ENCODE measurements at places on chromosomes 12 and 14. TPM values are rescaled to one million over a fixed set of nuclear protein-coding genes. Genes with fewer than 3 reads are reported as not detected.

DNA sequence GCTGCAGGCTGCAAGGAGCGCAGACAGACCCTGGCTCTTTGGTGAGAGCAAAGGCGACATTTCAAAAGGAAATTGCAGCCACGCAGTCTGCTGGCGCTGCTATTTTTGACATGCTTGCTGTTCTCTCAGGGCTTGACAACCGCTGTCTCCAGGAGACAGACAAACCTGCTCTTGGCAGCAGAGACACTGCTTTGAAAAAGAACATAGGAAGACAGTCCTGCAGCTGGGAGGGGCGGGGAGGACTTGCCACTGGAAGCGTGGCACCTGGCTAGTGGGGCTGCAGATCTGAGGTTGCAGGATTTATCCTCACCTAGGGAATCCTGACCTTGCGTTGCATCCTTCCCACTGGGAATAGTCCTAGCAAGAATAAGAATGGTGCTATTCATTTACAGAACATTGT is 91.8 kb upstream of the KCNA1 start:
- DNase-seq, result no peak

- DNase-seq, result no peak
Observed at GRCh38 chr12:45582536-45582935, 147.0 kb upstream of the ARID2 start.

DNA sequence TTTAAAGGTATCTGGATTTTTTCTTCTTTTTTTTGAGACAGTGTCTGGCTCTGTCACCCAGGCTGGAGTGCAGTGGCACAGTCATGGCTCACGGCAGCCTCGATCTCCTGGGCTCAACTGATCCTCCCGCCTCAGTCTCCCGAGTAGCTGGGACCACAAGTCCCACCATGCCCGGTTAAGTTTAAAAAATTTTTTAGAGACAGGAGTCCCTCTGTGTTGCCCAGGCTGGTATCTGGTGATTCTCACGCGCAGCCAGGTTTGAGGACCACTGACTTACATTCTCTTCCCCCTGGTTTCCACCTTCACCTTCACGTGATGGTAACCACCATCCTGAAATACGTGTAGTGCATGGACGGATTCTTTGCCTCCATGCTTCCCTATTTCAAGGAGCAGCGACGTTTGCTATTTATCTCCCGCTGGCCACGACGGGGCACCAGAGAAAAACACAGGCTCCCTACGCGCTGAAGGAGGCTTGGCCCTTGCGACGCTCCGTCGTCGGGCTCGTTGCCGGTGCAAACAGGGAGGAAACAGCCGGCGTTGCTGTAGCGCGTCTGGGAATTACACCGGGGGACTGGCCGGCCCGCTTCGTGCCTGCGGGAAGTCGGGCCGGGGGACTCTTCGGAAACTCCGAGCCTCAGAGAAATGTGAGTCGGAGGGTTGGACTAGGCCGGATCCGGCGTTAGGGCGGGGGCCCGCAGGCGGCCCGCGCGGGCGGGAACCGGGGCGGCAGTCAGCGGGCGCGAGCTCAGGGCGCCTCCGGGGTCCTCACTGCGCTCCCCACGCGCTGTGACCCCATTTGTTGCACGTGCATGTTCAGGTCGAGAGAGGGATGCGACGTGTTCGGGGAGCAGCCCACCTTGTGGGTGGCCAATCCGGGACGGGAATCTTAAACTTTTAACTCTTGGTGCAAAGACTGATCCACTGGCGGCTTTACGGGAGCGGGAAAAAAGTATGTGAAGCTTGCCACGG is at the start of gene TCHP:
Gene TCHP, plus strand, starts transcription at position 492 of the 969 bp plus-strand sequence. CDS start 2,753 bp downstream, outside the sequence.
- DNase-seq, result peak; percentile 91

DNA sequence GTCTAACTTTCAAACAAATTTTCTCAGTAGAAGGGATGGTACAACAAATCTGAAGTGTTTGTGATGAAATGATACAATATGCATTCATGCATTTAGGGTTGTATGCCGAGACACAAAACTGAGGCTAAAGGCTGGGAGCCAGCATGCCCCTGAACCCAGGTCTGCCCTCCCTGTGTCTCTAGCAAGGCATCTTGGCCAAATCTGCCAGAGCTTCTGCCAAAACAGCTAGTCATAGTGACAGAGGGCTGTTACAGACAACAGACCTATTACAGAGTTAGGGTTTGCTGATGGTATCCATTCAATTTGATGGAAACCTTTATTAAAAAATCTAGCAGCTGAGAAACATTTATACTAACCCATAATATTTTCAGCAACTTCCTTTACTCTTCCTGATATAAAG is 11.3 kb upstream of the CHPT1 start:
- DNase-seq, result no peak

DNA sequence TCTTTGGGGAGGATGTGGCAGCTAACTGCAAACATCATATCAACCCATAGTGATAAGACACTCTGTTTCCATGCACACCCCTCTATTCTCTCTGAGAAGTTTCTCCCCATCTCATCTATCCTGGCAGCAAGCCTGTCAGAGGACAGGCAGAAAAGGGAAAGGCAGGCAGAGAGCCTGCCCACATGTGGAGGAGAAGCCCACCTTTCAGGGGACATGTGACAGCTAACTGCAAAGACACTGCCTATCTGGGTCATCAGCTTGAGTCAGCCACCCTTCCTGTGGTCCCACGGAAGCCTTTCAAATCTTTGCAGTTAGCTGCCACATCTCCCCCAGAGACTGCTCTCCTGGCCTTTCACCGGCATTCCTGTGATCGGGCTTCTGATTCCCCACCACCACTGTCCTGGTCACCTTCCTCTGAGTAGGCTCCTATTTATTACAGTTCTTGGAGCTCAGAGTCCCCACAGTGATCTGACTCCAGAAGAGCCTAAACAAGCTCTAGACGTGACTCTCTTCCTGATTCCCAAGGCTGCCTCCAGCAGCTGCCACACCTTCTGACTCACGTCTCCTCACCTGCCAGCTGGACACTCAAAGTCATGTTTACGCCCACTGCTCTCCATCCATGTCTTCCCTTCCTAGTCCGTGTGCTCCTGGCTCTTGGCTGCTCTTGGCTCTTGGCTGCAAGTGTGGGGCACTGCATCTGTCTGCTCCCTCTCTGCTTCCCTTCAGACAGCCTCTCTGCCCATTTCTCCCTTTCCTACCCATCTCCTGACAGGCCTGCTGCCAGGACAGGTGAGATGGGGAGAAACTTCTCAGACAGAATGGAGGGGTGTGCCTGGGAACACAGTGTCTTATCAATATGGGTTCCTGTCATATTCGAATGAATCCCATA is 7.5 kb upstream of the KRT1 start:
- no peak for DNase-seq

VEZT gene
- 78.9 TPM for total RNA-seq

HRK gene
- not detected for total RNA-seq

STON2 gene
- 49.0 TPM for total RNA-seq

All from lung microvascular endothelial cell (primary cell).